Uterus (tissue), 4 donors: ENCODE measurements at places on chromosomes 13 and 19. TPM values are rescaled to one million over a fixed set of nuclear protein-coding genes. Genes with fewer than 3 reads are reported as not detected.

The GSX1 gene
- total RNA-seq, result not detected

The CD33 gene
- total RNA-seq, result not detected

The CACNA1A gene
- 5.8 TPM for total RNA-seq

GRCh38 chr13:61110732-61111131 lies 304.9 kb downstream of the PCDH20 start:
- DNase-seq, result no peak

GRCh38 chr19:19081642-19082151 lies 17.9 kb downstream of the SLC25A42 start:
- peak; percentile 46 for DNase-seq

GRCh38 chr19:3808420-3809143 lies 22.4 kb upstream of the MATK start:
- no peak for DNase-seq

GRCh38 chr19:29583196-29583999 lies 22.7 kb upstream of the POP4 start:
- no peak for DNase-seq

DNA sequence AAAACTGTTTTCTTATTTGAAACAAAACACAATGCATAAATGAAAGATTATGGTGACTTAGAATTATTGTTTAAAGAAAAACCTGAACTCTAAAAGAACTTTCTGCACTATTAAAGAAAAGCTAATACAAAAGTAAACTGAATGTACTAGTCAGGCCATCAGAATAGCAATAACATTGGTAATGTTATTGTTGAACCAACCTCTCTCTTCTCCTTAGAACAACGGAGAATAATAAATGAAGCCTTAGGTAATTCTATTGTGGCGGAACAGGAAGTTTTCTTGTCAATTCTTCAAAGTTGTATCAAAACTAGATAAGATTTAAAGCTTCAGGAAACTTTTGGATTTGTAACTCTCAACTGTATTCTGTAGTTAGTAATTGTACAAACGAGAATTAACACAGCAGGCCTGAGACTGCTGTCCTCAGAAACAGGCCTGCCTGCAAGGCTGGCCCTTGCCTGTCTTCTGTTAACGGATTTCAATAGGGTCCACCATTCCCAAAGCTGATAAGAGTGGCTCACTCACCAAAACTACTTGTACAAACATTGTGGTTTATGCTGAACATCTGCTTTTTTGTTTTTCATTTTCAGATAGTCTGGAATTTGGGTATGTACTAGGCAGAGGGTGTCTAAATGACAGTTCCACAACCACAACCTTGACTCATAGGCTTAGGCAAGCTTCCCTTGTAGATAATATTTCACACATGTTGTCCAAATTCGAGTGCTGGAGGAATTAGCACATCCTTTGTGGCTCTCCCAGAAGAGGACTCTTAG lies 825.8 kb downstream of the GPC5 start:
- DNase-seq, result no peak
